ENCODE measurements at places on chromosomes 1 and 21.
A peak's percentile ranks its signal among the peaks of the same experiment; 100 is the strongest.

GRCh38 chr1:8905582-8906191, 27.2 kb upstream of the ENO1 start:
- DNase-seq: no peak

GRCh38 chr1:163774978-163775620, 453.3 kb downstream of the NUF2 start:
- no peak for DNase-seq

DNA sequence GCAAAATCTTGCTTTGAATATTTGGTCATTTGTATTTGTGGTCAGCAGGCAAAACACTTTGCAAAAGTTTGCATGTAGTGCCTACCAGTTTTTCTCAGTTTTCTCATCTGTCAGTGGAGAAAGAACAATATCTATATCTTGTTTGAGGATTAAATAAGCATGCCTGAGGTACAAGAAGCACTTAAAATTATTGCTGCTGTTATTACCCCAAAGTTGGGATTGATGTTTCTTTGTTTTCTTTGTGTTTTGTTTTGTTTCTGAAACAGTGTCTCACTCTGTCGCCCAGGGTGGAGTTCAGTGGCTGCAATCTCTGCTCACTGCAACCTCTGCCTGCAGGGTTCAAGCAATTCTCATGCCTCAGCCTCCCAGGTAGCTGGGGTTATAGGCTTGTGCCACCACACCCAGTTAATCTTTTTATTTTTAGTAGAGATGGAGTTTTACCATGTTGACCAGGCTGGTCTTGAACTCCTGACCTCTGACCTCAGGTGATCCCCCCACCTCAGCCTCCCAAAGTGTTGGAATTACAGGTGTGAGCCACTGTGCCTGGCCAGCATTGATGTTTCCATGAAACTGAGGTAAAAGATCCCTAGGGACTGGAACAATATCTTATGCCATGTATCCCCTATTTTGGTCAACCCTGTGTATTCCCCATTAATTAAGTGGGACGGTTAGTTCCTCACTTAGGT, 15.9 kb downstream of the RAP1A start:
- DNase-seq: no peak

GRCh38 chr1:209732725-209733124, 23.1 kb upstream of the TRAF3IP3 start:
- DNase-seq: no peak

- no peak for DNase-seq
Measured at GRCh38 chr1:212610575-212610967, 2.0 kb downstream of the ATF3 start.

GRCh38 chr1:59331686-59332620, 35.1 kb downstream of the FGGY start:
- no peak for DNase-seq

GRCh38 chr1:14340002-14340785, 258.3 kb upstream of the KAZN start:
- DNase-seq: no peak

GRCh38 chr1:57882934-57883641, 459.2 kb upstream of the DAB1 start:
- no peak for DNase-seq

DNA sequence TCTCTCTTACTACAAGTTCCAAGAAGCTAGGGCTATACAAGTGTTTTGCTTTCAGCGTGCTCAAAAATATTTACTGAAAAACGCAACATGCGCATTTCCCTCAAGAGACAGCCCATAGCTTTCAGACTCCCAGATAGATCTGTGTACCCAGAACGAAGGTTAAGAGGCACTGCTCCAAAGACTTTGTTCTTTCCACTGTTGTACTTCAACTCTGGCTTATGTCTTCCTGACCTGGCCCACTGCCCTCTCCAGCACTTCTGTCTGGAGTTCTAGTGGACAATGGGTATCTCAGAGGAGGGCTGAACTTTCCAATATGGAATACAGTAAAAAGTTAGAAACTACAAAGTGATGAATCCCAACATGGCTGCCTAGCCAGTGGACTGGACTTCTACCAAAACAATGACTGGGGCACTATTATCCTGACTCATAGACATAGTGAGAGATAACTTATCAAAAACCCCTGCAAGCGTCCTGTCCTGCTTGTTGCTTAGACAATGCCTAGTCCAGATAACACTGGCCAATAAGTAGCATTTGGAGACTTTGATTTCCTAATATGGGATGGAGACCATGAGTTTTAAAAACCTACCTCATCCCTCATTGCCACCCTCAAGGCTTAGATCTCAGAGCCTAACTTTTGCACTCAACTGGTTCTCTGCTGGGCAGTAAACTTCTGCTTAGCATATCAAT, 8.8 kb upstream of the ADAR start:
- DNase-seq: no peak

DNA sequence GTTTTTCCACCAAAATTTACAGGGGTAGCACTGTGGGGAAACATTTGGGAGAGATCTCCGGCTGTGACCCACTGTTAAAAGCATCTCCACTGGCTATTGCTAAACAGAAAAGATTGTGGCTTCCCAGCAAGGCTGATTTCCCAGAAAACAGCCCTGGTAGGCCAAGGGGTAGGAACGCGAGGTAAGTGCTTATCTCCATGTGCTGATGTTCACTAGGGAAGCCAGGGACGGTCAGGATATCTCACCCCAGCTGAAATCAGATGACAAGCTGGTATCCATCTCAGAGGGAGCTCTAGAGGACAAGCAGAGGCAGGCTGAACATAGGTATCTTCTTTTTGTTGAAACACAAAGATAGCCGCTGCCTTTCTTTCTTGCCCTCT, 63.6 kb downstream of the MIS18A start:
- DNase-seq: no peak

DNA sequence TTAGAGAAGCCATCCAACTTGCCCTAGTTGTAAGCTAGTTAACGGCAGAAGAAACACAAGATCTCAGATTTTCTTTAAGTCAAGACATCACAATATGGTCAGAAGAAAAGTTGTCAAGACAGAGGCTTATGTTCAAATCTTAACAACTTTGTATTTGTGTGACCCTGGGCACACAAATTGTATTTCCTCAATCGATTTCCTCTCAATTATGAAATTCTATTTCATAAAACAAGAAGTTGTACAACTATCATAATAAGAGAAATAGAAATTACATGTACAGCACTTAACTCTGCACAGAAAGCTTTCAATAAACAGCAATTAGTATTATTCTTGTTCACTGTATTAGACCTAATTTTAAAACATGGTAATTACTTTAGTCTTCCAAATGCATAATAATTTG, 62.9 kb upstream of the SDC3 start:
- DNase-seq: no peak

- DNase-seq: no peak
Measured at GRCh38 chr1:1156140-1157032, 17.3 kb upstream of the TTLL10 start.

GRCh38 chr1:162228586-162228985, 148.1 kb downstream of the SPATA46 start:
- no peak for DNase-seq

GRCh38 chr21:42120101-42120902, 49.2 kb downstream of the UMODL1 start:
- no peak for DNase-seq

- no peak for DNase-seq
Measured at GRCh38 chr1:14282707-14283106, 315.8 kb upstream of the KAZN start.

- DNase-seq: no peak
Measured at GRCh38 chr1:116492358-116492811, 78.4 kb downstream of the CD58 start.

DNA sequence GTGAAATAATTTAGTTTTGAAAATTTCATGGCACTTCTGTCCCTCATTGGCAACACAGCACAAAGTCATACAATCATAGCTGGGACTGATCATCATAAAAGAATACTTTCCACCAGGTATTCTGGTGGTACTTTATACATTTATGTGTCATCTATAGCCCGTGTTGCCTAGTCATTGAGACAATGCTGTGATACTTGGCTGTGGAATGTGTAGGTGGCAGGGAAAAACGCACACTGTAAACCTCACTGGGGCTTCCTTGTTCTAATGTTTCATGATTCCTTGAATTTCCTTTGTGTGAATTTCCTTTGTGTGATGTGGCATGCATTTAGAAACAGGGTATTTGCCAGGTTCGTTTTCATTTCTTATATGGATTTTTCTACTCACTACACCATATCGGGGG, 118.3 kb downstream of the FMN2 start:
- DNase-seq: no peak

- peak; percentile 16 for DNase-seq
Measured at GRCh38 chr21:31509194-31510017, 150.1 kb upstream of the SOD1 start.

DNA sequence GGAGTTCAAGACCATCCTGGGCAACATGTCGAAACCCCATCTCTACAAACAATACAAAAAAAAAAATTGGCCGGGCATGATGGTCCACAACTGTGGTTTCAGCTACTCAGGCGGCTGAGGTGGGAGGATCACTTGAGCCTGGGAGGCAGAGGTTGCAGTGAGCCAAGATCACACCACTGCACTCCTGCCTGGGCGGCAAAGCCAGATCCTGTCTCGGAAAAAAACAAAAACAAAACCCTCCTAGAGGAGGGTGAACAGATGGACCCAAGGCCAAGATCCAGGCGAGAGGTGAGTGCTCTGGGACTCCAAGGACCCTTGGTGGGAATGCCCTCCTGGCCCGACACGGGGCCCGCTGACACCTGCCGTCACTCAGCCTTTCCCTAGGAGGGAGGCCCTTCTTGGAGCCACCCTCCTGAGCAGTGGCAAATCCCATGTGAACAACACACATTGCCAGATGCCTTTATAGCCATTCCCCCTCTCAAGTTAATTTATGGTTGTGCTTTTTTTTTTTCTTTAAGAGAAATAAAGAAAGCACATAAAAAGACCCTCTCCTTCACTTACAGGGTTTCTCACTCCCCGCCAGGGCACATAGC, 380 bp downstream of the TFF2 start:
- DNase-seq: no peak

DNA sequence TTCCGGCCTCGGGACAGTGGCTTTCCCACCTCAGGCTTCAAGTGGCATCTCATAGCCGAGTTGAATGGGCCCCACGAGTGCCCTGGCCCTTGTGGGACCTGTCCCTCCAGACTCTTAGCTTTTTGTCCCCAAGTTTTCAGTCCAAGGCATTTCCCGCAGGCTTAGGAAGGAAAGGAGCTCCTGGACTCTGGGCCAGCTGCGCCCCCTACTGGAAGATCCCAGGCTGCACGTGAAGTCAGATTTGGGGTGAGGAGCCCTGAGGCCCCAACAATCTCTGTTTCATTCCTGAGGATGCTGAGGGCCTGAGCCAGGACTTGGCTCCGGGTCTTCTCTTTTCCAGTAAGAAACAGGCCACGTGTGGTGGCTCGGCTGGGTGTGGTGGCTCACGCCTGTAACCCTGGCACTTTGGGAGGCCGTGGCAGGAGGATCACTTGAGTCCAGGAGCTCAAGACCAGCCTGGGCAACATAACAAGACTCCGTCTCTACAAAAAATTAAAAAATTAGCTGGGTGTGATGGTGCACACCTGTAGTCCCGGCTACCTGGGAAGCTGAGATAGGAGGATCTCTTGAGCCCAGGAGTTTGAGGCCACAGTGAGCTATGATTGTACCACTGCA, 67.4 kb downstream of the ARHGEF10L start:
- DNase-seq: peak; percentile 55

GRCh38 chr1:203539831-203540546, 46.0 kb downstream of the OPTC start:
- no peak for DNase-seq

- DNase-seq: no peak
Measured at GRCh38 chr1:152386940-152387339, 27.1 kb downstream of the CRNN start.

DNA sequence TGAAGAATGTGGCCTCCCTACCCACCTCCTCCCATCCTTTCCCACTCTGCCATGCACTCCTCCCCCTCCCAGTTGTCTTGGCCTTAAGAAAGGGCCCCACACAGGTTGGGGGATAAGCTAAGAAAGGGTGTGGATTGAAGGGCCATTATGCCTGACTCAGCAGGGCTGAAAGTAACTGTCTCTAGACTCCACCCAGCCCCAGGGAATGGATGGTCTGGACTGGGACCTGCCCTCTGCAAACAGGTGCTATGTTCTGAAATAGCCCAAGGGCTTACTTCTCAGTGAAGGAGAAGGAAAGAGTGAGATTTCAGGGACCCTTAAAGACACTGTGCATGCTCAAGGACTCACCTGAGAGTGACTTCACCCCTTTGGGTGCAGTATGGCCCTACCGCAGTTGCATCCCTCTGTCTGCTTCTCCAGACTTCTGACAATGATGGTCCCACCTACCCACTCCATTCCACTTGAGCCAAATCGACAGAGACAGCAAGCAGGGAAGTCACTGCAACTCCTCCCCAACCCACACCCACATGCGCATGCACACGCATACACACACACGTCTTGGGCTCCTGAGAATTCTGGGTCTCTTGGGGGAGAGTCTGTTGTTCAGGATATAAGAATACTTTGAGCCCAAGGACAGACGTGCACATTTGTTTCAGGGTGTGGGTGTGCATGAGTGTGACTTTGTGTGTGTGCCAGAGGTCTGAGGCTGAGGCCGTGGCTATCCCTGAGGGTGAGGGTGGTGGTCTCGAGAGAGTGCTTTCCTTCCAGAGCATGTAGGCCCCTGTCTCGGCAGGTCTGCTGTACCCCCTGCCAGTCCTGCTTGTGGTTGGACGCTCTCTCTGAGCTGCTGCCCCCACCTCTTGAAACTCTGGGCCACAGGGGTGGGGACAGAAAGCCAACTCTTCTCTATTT, 231.9 kb downstream of the PTPRU start:
- DNase-seq: no peak

DNA sequence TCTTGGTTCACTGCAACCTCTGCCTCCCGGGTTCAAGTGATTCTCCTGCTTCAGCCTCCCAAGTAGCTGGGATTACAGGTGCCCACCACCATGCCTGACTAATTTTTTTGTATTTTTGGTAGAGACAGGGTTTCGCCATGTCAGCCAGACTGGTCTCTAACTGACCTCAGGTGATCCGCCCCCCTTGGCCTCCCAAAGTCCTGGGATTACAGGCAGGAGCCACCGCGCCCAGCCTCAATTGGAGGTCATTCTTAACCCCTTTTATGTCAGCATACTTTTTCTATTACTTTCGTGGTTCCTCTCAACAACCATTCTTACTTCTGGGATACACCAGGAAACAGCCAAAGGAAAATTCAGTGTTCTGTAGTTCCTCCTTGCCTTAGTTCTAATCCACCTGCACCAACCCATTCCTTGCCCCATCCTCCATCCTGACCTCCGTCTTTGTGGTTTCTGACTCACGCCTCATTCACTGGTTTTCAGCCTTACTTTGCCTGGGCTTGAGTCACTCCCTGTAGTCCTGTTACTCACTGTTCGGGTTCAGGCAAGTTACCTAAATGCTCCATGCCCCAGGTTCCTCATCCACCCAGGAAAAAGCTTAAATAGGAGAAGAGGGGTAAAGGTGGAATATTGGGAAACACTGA, 12.9 kb upstream of the BCL10 start:
- no peak for DNase-seq

- DNase-seq: no peak
Measured at GRCh38 chr1:16244650-16245285, 7.8 kb upstream of the CPLANE2 start.

- DNase-seq: no peak
Measured at GRCh38 chr1:6097824-6098223, 52.1 kb downstream of the KCNAB2 start.

GRCh38 chr1:32758795-32759430, 56.3 kb upstream of the SYNC start:
- no peak for DNase-seq

Data from hematopoietic multipotent progenitor cell treated with erythropoietin and hydrocortisone succinate and interleukin-3 and kit ligand, for 15 days (in vitro differentiated cells).